ENCODE measurements at places on chromosomes 16 and 17.

DNA sequence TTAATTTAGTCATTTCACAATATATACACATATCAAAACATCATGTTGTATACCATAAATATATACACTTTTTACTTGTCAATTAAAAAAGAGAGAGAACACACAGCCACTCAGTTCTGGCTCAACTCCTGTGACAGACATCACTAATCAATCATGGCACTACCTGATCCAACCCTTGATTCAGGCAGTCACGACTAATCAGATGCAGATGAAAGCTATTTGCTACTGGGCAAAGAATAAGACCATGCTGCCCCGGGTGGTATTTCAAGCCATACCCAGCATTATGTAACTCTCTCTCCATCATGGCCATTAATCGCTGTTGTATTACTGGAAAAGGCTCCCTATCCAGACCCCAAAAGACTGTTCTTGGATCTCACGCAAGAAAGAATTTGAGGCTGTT is 345.7 kb downstream of the HAPSTR1 start:
- no peak for DNase-seq

GRCh38 chr16:55703003-55704001 is 47.5 kb downstream of the SLC6A2 start:
- DNase-seq = no peak

DNA sequence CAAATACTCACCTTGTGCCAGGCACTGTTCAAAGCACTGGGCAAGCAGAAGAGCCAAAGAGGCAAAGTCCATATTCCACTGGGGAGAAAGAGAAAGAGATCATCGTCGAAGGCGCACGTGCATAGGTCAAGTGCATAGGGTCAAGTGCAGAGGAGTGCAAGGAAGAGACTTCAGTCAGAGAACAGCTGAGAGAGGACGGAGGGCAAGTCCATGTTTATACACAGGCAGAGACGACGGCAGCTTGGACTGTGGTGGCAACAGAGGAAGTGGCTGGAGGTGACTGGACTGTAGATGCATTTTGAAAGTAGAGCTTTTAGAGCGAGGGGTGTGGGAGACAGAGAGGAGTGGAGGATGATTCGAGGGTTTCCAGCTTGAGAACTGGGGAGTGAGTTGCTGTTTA is 74.7 kb upstream of the SDK2 start:
- DNase-seq = no peak

DNA sequence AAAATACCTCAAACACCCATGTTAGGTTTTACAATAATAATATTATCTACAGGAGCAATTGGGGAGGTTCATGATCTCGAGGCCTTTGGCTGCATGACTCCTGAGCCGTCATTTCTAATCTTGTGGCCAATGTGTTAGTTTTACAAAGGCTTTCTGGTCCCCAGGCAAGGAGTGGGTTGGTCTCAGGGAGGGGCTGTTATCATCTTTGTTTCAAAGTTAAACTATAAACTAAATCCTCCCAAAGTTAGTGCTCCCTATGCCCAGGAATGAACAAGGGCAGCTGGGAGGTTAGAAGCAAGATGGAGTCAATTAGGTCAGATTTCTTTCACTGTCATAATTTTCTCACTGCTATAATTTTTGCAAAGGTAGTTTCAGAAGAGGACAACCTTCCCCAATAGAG is 9.1 kb upstream of the CCL5 start:
- no peak for DNase-seq

- no peak for DNase-seq
Measured at GRCh38 chr16:24854607-24855171, 8.9 kb downstream of the SLC5A11 start.

DNA sequence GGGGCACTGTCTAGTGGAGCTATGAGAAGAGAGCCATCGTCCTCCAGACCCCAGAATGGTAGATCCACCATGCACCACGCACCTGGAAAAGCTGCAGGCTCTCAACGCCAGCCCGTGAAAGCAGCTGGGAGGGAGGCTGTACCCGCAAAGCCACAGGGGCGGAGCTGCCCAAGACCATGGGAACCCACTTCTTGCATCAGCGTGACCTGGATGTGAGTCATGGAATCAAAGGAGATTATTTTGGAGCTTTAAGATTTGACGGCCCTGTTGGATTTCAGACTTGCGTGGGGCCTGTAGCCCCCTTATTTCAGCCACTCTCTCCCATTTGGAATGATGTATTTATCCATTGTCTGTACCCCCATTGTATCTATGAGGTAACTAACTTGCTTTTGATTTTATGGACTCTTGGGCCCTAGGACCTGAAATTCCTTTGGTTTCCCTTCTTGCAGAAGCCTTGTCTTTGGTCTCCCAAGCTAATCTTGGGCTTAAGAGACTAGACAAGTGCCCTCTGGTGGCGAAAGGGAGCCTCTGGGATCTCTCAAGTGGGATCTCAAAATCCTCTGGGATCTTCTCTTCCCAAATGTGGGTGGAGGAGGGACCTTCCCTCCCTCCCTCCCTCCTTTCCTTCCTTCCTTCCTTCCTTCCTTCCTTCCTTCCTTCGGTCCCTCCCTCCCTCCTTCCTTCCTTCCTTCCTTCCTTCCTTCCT is 58.2 kb upstream of the HAPSTR1 start:
- DNase-seq = no peak

DNA sequence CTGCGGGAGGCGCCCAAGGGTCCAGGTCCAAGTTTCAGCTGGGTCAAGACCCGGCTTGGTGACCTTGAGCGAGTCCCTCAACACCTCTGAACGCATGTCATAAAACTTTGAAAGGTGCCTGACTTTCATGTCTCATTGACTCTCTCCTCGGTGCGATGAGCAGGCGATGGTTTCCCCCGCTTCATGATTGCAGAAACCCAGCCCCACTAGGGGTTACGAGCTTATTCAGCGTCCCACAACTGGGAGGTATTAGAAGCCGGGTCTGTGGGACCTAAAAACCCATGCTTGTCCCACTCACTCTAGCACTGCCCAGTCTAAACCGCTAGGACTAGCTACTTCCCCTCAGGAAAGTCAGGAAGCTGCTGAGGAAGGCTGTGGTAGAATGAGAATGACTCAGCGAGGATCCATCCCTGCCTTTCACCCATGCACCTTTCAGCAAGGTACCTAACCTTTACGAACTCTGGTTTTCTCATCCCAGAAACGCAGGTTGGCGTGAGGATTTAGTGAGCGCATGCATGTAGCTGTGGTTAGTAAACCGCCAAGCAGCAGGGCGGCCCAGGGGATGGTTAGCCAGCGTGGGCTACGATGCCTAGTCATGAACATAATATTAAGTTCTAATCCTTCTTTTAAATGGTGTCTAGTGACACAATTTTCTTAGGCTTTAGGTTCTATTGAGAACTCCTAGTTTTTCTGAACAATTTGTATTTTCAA is 26.2 kb upstream of the RFFL start:
- peak; percentile 73 for DNase-seq

- no peak for DNase-seq
Measured at GRCh38 chr16:51951668-51952298, 595.2 kb downstream of the TOX3 start.

Data from foreskin keratinocyte (primary cell).